ENCODE measurements at places on chromosomes 2 and 18.

- DNase-seq, result no peak
Observed at GRCh38 chr18:9617006-9617542, 2.7 kb upstream of the PPP4R1 start.

DNA sequence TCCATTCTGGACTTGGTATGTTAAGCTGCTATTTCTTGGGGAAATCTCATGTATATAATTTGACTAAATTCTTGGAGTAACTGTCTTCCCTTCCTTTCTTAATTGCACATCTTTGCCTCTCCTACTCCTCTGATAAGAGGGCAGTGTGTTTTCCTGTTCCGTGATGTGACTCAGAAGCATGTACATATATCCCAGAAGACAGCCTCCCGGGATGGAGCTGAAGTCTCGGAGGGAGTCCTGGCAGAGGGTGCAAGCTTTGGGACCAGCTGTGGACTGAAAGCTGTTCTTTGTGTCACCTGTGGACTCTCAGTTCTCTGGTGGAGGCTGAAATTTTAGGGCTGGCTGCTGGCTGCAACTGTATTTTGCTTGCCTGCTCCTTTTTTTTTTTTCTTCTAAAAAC is 54.7 kb upstream of the MGAT5 start:
- DNase-seq, result no peak

DNA sequence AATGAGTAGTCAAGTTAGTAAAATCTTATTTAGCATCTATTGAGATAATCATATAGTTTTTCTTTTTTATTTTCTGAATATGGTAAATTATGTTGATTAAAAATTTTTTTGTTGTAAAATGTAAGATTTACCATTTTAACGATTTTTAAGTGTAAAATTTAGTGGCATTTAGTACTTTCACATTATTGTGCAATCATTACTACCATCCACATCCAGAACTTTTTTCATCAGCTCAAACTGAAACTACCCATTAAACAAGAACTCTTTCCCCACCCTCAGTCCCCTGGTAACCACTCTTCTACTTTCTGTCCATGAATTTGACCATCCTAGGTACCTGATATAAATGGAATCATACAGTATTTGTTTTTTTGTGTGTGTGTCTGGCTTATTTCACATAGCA is 11.1 kb downstream of the RAB3GAP1 start:
- no peak for DNase-seq

DNA sequence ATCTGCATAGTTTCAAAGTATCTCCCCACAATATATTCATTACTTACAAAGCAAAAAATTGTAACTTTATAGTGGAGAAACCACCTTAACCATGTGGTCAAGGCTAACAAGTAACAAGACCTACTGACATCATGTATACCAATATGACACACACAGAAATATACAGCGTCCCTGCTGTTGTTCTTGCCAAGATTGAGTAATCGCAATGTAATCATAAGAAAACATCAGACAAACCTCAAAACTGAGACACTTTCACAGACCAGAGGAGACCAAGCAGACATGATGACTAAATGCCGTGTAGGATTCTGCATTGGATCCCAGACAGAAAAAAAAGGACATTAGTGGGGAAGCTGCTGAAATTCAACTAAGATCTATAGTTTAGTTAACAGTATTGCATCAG is 123.0 kb downstream of the ACAA2 start:
- DNase-seq, result no peak

Data from sciatic nerve (tissue), 2 donors.